Activated CD4-positive, alpha-beta memory T cell treated with anti-CD3 and anti-CD28 coated beads, Interleukin-2, amount 10 ng/mL, durations not matched to agents 7 days and 5 days (primary cell): ENCODE measurements at places on chromosomes 16 and 17.

- DNase-seq = no peak
These were observed 2.9 kb upstream of the COASY start for GRCh38 chr17:42559075-42559474.

DNA sequence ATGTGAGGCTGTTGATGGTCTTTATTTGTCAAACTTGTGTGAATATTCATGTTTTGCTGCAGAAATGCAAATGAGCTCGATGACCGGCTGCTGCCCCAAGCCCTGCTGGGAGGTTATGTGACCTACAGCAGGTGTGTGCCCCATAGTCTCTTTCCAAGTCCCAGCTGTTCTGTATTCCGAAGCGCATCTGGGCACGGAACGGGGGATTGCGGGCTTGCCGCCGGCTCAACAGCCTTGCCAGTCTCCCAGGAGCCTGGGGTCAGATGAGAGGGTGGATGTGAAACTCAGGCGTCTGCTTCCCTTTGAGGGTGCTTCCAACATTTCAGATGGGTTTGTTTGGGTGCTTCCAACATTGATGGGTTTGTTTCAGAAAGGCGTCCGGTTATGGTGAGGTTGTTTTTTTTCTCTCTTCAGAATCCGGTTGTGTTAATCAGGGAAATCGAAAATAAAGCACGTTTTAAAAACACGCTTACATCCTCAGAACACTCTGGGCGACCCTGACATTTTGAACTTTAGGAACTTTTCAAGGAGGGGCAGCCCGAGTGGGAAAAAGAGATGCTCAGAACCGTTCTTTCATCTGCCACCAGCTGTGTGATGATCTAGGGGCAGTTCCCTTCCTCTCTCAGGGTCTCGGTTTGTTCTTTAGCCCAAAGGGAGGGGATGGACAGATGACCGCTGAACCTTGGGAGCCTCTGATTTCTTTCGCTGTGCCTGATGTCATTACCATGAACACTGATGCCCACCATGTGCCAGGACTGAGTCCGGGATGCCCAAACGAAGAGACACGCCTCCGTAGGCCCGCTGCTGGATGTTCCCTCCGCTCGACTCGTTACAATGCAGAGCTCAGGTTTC is 47.8 kb upstream of the AMZ2 start:
- no peak for DNase-seq

GRCh38 chr16:31134625-31135534 is 647 bp downstream of the PRSS8 start:
- DNase-seq = no peak

- peak; percentile 54 for DNase-seq
These were observed 6.1 kb upstream of the STAC2 start for GRCh38 chr17:39231591-39232551.

DNA sequence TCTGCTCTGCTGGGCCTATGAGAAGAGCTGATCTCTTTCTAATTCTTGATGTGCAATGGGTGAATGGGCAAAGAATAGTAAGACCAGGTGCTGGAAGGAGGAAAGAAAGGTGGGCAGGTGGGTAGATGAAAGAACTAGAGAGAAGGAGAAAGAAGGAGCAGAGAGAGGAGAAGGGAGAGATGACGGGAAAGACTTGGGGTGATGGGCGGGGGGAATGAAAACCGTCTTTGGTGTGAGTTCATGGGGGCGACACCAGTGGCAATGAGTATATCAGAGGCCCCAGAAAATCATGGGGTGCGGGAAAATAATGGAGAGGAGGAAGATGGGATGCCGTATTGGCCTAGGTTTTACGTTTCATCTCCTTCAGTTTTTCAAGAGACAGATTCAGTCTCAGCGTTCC is 128.8 kb upstream of the PLCG2 start:
- DNase-seq = no peak

DNA sequence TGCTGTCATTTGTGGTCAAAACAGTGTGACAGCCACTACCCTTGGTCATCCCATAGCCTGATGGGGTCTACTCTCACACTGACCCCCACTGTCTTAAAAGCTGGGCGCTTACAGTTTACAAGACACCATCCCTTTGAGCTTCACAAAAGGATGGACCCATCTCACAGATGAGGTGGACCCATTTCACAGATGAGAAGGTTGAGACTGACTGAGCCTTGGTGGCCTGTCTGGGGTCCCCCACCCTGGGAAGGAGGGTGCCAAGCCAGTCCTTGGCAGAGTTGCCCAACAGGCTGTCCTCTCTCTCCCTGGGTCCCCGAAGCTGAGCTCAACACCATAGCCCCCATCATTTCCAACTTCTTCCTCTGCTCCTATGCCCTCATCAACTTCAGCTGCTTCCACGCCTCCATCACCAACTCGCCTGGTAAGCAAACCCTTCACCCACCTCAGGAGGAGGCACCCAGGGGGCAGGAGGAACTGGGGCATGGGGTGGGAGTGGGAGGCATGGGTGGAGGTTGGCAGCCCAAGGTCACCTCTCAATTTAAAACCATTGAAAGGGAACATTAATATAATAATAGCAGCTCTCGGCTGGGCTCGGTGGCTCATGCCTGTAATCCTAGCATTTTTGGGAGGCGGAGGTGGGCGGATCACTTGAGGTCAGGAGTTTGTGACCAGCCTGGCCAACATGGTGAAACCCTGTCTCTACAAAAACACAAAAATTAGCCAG is 17.2 kb downstream of the SLC12A3 start:
- no peak for DNase-seq
